ENCODE measurements at places on chromosomes 1 and 21.

DNA sequence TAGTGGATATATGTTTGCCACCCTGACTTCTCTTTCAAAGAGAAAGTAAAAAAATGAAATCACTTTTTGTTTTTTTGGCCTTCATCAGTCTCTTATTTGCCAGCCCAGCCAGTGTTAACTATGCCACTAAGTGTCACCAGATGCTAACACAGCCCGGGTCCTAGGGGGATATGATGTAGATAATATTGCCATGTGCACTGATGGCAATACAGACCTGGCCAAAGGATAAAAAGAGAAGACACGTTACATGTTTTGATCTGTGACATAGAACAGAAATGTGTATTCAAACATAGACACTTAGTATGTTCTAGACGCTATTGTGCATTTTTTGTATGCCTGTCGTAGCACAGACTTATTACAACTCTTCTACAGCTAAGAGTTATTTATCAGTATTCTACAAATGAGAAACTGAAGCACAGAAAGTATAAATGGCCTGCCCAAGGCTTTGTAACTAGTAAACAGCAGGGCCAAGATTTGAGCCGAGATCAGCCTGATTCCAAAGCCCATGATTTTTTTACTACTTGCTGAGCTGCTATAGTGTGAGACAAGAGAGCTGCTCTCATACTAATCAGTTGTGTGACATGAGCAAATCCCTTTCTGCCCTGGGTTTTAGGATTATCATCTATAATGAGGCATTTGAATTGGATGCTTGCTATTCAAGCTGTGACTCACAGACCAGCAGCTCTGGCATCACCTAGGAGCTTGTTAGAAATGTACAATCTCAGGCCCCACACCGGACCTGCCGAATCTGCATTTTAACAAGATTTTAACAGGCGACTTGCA lies 6.3 kb downstream of the LRRC53 start:
- no peak overlapping the region for H3K27ac ChIP-seq
- no peak overlapping the region for H3K4me3 ChIP-seq
- no peaks in the 10 kb centered on the region for H3K4me1 ChIP-seq
- H3K27me3 ChIP-seq: no peaks in the 10 kb centered on the region
- DNase-seq: no peak

DNA sequence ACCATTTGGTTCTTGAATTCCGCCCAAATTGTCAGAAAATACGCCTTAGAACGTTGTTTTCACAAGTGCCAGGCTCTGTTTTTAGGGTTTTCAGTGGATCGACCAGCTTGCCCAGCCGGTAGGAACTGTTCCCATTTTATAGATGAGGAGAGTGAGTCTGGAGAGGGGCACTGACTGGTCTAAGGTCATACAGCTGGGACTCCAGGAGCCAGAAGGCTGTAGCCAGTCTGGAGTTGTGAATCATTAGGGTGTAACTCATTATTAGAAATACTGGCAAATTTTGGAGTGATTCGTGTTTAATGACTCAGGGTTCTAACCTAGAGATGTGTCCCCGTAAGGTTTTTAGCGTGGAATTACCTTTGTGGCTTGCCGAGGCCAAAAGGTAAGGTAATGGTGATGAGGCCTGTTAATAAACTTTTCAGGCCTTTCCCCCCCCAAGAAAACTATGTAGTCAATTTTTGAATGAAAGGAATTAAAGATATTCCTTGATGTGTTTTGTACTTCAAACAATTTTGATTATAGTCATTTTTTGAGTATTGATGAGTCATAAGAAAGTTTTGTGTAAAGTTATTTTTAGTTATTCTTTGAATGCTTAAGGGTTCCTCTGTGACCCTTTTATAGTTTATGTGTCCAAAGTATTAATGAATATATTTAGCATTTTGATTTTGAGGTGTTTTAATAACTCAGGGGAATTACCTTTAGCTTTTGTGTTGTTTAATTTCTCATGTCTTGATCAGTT lies 2.1 kb downstream of the DYRK1A start:
- DNase-seq: no peak
- peaks cover 3% of the 10 kb centered on the region for H3K27me3 ChIP-seq
- H3K27ac ChIP-seq: peak overlapping the region; percentile 90
- peaks cover 9% of the 10 kb centered on the region for H3K36me3 ChIP-seq
- H3K4me1 ChIP-seq: peaks cover 55% of the 10 kb centered on the region

DNA sequence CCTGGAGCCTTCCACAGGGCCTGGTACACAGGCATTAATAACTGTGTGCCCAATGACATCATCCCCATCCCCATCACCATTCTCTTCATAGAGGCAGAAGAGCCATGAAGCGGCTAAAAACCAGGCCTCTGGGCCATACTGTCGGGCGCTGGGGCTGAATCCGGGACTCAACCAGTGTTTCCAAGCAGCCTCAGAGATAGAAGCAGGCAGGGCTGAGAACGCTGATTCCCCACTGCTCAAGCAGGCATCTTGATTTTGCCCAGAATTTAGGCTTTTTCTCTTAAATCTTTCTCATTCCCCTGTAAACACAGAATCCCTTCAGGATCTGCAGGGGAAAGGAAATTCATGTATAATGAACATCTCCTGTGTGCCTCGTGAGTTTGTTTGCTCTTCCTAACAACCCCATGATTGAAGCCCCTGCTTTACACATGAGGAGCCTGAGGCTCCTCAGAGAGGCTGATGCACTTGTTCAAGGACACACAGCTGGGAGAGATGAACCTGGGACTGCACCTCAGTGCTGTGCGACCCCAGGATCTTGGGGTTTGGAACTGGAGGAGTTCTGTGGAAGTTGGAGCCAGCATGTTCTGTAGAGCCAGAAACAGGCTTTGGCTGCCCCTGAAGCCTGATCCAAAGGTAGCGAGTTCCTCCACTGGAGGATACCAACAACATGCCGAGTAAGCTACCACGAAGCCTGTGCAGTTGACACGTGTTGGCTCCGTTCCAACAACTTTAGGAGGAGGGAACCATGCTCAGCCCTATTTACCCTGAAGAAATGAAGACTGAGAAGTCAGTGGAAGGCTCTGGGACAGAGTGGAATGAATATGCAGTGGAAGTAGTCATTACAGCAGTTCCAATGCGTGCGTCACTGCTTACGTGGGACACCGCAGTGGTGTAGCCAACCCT lies 55.5 kb downstream of the EDN2 start:
- DNase-seq: no peak
- H3K36me3 ChIP-seq: no peaks in the 10 kb centered on the region
- H3K4me3 ChIP-seq: no peak overlapping the region
- no peak overlapping the region for H3K27ac ChIP-seq
- no peaks in the 10 kb centered on the region for H3K4me1 ChIP-seq

DNA sequence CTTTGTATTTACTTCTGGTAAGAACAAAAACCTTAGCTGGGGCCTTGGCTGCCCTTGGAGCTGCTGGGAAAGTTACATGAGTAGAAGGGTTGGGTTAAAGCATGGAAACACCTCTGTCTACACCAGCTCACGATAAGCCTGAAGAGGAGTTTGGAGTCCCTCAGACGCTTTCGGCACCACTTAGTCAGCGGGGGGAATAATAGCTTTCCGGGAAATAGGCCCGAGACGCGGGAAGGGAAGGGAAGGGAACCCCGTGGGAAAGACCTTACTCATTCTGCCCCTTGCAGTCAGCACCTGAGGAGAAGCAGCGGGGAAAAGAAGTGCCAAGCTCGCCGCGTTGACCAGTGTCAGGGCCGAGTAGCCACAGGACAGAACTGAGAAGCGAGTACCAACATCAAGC lies 66.4 kb upstream of the PDE9A start:
- H3K27ac ChIP-seq: no peak overlapping the region
- H3K4me1 ChIP-seq: peaks cover 11% of the 10 kb centered on the region
- DNase-seq: no peak
- no peaks in the 10 kb centered on the region for H3K27me3 ChIP-seq

DNA sequence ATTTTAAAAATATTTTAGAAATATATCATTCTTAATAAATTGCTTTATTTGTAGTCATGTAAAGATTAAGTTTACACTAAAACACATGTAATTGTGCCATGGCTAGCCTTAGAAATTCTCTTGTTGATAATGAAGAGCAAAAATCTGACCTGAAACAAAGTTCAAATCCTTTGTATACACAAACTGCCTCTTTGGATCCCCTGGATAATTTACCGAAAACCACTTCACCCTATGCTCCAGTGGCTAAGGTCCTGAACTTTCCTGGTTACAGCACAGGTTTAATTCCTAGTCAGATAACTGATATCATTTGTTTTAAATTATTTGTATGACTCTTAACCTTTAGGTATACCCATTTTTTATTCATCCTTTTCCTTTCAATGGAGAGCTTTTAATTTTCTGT lies 1093.2 kb upstream of the ADGRL4 start:
- H3K27me3 ChIP-seq: no peaks in the 10 kb centered on the region
- H3K4me3 ChIP-seq: no peak overlapping the region
- no peak for DNase-seq

DNA sequence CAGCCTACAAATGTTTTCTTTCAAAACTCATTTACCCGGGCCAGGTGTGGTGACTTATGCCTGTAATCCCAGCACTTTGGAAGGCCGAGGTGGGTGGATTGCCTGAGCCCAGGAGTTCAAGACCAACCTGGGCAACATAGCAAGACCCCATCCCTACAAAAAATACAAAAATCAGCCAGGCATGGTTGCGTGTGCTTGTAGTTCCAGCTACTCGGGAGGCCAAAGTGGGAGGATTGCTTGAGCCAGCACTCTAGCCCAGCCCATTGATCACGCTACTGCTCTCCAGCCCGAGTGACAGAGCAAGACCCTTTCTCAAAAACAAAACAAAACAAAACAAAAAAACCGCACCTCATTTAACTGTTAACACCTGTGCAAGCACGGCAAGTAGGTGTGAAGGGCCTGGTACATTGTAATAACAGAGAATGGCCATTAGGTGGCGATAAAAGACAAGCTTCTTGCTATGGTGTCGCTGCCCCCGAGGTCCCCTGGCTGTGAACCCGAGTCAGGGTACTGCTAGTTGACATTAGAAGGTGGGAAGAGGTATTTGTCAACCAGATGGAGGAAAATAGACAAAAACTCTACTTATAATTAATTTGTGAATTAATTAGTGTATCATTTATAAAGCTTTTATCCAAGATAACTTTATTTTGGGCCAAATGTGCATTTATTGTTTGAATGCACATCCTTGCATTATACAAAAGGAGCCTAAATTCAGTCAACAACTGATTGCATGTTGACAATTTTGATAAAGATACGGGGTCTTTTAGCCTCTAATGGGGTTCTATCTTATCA lies 66.5 kb downstream of the SH3BGR start:
- no peak overlapping the region for H3K4me3 ChIP-seq
- no peaks in the 10 kb centered on the region for H3K4me1 ChIP-seq
- no peak overlapping the region for H3K27ac ChIP-seq
- peak; percentile 80 for DNase-seq

- H3K4me1 ChIP-seq: peaks cover 1% of the 10 kb centered on the region
- no peak overlapping the region for H3K4me3 ChIP-seq
- peaks cover 4% of the 10 kb centered on the region for H3K36me3 ChIP-seq
- DNase-seq: no peak
Observed at GRCh38 chr1:220889333-220889732, 10.1 kb downstream of the HLX start.

GRCh38 chr1:187838335-187839293 lies 1009.9 kb downstream of the PLA2G4A start:
- H3K4me1 ChIP-seq: no peaks in the 10 kb centered on the region
- H3K27me3 ChIP-seq: no peaks in the 10 kb centered on the region
- no peaks in the 10 kb centered on the region for H3K36me3 ChIP-seq
- no peak for DNase-seq
- H3K4me3 ChIP-seq: no peak overlapping the region

DNA sequence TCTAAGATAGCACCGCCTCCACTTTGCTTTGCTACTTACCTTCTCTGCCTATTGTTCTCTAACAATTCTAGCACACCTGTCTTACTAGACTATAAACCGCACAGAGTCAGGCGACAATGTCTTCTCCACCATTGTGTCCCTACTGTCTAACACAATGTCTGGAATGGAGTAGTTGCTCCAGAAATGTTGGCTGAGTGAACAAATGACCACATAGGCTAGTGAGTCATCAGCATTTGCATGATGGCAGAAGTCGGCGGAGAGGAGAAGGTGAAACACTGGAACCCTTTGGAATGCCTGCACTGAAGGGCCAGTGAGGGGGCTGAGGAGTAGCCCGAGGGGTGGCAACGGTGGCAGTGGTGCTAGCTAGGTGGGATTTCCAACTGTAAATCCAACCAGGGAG lies 14.0 kb upstream of the PABPC4 start:
- H3K27me3 ChIP-seq: peaks cover 6% of the 10 kb centered on the region
- no peak overlapping the region for H3K4me3 ChIP-seq
- H3K4me1 ChIP-seq: no peaks in the 10 kb centered on the region
- H3K27ac ChIP-seq: no peak overlapping the region

DNA sequence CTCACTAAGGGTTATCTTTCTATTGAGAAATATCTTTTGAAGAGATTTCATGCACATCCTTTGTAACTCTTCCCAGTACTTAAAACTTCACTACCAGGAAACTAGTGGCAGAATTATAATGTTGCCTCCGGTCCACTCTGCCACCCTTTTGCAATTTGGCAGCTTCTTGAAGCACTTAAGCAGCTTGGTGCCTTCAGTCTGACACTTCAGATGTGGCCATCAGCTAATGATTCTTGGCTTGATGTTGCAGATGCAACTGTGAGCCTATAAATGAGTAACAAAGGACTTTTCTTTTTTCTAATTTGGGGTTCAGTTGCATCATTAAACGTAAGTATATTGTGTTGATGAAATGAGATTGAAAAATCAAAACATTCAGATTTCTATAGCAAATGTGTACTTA lies 187.5 kb upstream of the C21orf91 start:
- no peak for DNase-seq
- H3K4me1 ChIP-seq: no peaks in the 10 kb centered on the region
- no peaks in the 10 kb centered on the region for H3K27me3 ChIP-seq
- no peak overlapping the region for H3K27ac ChIP-seq
- H3K36me3 ChIP-seq: no peaks in the 10 kb centered on the region
- no peak overlapping the region for H3K4me3 ChIP-seq

DNA sequence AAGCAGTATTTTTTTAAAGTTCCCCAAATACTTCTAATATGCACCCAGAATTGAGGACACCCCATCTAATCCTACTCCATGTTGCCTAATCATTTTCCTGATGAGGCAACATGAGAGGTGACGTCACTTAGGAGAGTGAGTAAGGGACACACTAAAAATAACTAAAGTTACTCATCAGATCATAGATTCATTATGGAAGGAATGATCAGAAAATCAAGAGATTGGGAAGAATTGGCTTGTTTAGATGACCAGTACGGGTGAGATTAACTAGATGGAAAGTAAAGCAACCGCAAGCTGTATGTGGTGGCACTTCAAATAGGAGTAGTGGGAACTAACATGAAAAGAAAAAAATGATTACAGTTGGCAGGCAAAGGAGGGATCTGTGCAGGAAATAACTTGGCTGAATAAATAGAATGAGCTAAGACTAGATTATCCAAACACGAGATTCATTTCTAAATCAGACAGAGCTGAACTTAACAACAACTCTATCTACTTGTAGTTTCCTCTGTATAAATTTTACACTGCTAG lies 61.4 kb upstream of the CXADR start:
- no peak for DNase-seq
- H3K36me3 ChIP-seq: no peaks in the 10 kb centered on the region
- no peak overlapping the region for H3K4me3 ChIP-seq
- peaks cover 3% of the 10 kb centered on the region for H3K4me1 ChIP-seq
- peaks cover 3% of the 10 kb centered on the region for H3K27me3 ChIP-seq

- H3K27me3 ChIP-seq: peaks cover 2% of the 10 kb centered on the region
- H3K4me3 ChIP-seq: no peak within 1 kb of the TSS
- no peak within 1 kb of the TSS for H3K27ac ChIP-seq
- no peaks in the 10 kb centered on the region for H3K36me3 ChIP-seq
- DNase-seq: no peak
Observed at GRCh38 chr1:174447866-174448530, at the start of gene GPR52. Gene GPR52, plus strand, starts transcription at chr1:174447964. Its CDS starts 148 bp downstream, at chr1:174448112.
